Activated CD4-positive, alpha-beta T cell treated with anti-CD3 and anti-CD28 coated beads, Interleukin-2, amount 50 U/mL, for 1 hour (primary cell): ENCODE measurements at places on chromosomes 1 and 21.

DNA sequence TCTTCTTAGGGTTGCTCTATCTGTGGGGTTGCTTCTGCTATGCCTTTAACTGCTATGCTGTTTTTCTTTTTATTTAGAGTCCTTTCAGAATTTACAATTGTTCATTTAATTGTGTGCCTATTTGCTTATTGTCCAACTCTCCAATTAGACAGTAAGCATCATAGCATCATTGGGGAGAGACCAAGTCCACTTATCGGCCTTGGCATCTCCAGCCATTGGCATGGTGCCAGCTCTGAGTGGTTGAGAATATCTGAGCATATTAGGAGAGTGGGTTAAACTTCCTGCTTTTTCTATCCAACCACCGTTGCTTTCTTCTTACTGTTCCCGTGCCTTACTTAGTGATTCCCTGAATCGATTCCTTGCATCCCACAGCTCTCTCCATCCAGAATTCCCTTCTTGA is 535.0 kb downstream of the AJAP1 start:
- no peak for DNase-seq

DNA sequence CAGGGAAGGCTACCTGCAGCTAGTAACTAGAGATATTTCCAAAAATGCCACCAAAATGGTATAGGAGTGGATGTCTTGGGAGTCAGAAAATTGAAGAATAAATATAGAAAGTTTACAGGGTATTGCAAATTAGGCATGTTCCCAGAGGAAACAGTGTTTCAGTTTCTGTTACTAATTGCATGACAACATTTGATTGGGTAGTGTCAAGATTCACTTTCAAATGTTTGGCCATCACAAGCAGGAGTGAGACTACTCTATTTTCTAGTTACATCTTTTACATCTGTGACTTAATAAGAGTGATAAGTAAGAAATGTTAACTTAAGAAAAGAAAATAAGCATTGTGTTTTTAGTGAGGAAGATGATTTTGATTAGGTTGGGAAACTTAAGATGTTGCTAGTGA is 30.2 kb downstream of the AMY1C start:
- DNase-seq: no peak

DNA sequence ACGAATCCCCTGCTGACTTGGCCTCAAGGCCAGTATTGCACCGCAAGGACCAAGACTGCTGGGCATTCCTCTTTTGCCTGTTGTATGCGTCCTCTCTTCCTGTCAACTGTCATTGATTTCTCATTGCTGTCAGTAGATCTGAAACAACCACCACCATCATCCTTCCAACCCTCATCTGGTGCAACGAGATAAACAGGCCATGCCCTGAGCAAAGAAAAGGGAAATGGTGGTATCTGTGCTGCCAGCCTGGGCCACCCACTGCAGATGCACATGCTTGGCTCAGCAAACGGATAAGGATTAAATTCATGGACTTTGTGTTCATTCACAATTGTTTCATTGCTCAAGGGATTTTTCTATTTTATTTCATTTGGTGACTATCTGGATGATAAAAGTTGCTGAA is 13.6 kb downstream of the OXCT2 start:
- DNase-seq: no peak

DNA sequence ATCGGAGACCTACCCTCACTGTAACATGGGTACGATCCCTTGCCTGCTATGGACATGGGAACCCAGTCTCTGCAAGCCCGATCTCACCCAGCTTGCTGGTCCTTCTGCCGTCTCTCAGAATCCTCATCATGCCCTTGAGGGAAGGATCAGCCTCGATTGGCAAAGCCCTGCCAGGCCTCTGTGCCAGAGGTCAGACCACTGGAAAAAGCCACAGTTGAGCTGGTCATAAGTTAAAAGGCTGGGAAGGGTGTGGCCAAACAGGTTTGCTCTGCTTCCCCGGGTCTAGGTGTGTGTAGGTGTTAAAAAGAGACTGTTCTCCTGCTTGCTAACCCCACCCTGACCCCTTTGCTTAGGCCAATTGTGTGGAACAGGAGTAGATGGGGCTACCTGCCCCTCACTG is 19.5 kb upstream of the PADI3 start:
- DNase-seq: no peak

DNA sequence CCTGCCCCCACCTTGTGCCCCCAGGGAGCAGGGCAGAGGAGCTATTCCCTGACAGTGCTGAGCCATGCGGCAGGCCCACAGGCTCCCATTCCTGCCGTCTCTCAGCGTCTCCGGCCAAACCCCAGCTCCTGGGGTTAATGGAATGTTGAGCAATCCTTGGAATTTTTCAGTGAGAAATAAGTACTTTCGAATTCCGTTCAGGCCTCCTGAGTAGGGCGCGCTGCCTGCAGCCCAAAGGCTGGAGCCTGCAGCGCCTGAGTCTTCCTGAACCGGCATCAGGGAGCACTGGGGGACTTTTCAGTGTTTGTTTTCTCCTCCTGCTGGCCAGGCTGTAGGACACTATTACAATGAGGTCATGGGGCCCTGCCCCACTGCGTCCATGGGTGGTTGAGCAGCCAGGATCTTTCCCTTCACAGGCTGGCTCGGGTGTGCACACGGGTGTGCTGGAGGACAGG is 33.3 kb upstream of the CSF1 start:
- DNase-seq: no peak

- DNase-seq: no peak
Observed at GRCh38 chr1:46447499-46448108, 42.0 kb upstream of the DMBX1 start.

DNA sequence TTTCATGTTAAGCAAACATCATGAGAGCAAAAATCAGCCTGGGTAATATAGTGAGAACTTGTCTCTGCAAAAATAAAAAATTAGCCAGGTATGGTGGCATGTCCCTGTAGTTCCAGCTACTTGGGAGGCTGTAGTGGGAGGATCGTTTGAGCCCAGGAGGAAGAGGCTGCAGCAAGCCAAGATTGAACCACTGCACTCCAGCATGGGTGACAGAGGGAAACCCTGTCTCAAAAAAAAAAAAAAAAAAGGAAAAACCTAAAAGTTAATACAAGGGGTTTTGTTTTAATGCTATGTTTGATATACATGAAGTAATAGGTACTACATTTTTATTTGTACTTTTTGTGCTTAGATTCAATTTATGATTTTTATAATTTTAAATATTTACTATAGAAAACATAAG is 27.1 kb upstream of the SLC35A3 start:
- DNase-seq: no peak

DNA sequence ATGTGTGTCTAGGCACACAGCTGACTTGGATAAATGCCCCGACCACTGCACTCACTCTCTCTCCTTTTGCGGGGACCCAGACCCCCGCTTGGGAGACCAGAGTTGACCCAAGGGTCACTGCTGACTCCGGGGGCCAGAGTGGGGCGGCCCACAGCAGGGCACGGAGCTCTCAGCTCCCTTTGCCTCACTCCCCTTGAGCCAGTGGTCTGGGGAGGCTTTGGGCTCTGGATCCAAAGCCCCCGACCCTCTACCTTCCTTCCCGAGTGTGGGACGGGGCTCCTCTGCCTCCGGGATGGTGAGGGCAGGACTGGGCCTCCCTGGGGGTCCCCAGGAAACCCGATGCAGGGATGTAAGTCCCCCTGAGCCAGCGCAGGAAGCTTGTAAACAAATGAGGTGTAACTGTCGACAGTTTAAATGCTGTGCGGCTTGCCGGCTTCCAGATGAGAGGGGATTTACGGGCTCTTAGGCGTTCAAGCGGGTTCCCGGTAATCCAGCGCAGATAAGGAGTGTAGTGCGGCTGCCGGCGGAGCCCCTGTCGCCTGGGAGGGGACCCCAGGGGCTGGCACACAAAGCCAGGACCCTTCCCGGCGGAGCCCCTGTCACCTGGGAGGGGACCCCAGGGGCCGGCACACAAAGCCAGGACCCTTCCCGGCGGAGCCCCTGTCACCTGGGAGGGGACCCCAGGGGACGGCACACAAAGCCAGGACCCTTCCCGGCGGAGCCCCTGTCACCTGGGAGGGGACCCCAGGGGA is 7.4 kb downstream of the ACTRT2 start:
- no peak for DNase-seq

DNA sequence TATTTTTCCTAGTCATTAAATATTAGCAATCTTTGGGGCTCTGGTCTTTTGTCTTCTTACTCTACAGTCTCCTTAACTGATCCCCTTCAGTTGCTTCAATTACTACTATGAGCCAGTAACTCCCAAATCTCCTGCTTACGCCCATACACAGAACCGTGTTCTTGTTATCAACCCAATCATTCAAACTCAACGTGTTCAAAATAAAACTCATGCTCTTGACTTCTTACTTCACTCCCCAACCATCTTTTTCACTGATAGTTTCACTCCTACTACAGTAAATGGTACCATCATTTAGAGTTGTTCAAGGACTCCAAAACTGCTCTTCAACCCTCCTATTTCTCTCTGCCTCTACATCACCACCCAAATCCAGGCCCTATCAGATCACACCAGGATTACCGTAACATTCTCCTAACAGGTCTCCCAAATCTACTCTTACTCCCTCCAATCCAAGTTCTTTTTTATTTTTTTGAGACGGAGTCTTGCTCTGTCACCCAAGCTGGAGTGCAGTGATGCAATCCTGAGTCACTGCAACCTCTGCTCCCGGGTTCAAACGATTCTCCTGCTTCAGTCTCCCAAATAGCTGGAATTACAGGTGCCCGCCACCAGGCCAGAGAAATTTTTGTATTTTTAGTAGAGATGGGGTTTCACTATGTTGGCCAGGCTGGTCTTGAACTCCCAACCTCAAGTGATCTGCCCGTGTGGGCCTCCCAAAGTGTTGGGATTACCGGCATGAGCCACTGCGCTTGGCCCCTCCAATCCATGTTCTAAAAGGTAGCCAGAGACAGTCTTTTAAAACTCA is 3.0 kb downstream of the YARS1 start:
- no peak for DNase-seq

GRCh38 chr1:59377350-59377904 is 80.5 kb downstream of the FGGY start:
- no peak for DNase-seq
